NCI-H2081 treated with DMSO at 0.1 percent for 48 hours (cell line): ENCODE measurements at places on chromosomes 12 and 14.
A peak's percentile ranks its signal among the peaks of the same experiment; 100 is the strongest.

GRCh38 chr14:90970167-90970600, 90.3 kb downstream of the RPS6KA5 start:
- no peak for DNase-seq

DNA sequence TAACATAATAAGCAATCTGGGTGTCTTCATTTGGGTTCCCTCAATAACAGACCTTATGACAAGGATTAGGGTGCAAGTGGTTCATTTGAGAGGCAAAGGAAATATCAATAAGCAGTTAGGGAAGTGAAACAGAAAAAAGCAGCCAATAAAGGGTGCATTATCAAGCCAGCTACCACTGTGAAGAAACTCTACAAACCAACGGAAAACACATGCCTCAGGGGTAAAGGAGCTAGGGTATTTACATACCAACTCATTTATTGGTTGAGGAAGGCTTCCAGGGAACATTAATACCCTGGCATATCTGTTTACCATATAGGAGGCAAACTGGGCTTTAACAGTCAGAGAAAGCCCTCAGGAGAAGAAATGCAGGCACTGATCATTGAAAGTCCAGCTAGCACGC, 22.7 kb upstream of the IFNG-AS1 start:
- DNase-seq: no peak

GRCh38 chr12:52806821-52807543, 6.9 kb downstream of the KRT4 start:
- no peak for DNase-seq

DNA sequence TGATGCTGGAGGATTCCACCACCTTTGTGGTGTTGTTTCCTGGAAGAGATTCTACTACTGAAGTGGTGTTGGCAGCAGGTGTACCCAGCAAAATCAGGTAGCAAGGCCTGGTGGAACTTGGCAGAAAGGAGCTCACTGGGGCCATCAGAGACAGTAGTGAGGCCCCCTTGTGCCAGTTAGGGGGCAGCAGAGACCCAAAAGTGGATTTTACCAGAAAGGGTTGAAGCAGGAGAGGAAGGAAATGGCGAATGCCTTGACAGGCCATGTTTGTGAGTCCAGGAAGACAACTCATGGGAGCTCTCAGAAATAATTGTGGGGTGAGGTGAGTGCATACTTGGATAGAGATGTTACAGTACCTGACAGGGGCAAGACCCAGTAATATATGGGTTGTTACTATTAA, 137.7 kb upstream of the FGD4 start:
- no peak for DNase-seq

- DNase-seq: no peak
Observed at GRCh38 chr12:50845021-50845647, 2.4 kb downstream of the TMPRSS12 start.

GRCh38 chr12:63304887-63305316, 153.9 kb upstream of the AVPR1A start:
- no peak for DNase-seq

DNA sequence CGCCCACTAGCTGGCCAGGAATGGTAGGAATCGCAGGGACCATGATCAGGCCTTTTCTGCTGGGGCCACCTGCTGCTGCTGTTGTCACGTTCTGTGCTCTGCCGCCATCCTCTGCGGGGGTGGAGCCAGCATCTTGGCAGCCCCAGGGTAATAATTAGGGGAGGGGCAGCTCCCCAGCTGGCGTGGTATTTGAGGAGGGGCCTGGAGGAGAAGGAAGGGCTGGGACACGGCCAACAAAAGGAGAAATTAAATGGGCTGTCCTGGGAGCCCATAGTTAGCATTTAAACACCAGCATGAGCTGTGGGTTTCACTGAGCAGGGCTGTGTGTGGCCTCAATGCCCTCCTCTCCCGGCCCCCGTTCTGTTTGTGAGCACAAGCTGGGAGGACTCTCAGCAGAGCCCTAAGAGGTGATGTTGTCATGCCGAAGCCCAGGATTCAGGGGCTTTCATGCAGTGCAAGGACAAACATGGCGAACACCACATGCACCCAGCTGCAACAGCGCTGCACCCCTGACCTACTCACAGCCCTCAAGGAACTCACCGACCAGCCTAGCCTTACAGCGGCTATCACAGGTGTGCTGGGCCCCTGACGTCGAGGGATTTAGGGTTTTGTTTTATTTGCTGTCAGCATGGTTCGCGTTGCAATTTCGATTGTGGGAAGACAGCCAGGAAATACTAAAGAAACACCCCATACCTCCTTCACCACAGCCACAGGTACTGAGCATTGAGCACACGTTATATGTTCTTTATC, 324.3 kb downstream of the CACNA1C start:
- peak; percentile 86 for DNase-seq

GRCh38 chr12:72631926-72632685, 359.9 kb downstream of the TRHDE start:
- no peak for DNase-seq

- no peak for DNase-seq
Observed at GRCh38 chr12:46386360-46386867, 13.8 kb upstream of the SLC38A2 start.

GRCh38 chr12:108720757-108721514, 10.4 kb downstream of the CORO1C start:
- DNase-seq: no peak

DNA sequence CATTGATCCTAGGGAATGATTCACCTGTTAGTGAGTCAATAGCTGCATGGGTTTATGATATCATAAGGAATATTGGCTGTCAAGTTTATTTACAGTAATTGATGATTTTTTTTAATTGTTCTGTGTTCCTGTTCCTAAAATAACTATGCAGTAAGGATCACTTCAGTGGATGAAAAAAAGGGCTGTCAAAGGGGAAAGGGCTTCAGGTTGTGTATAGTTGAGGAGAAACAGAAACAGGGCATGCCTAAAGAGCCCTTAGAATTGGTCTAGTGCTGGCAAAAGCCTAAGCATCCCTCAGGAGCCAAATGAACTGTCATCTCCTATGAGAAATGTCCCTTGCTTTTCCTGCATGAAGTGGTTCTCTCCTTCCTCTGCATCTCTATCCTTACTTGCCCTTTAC, 444.9 kb downstream of the RMST start:
- DNase-seq: no peak

DNA sequence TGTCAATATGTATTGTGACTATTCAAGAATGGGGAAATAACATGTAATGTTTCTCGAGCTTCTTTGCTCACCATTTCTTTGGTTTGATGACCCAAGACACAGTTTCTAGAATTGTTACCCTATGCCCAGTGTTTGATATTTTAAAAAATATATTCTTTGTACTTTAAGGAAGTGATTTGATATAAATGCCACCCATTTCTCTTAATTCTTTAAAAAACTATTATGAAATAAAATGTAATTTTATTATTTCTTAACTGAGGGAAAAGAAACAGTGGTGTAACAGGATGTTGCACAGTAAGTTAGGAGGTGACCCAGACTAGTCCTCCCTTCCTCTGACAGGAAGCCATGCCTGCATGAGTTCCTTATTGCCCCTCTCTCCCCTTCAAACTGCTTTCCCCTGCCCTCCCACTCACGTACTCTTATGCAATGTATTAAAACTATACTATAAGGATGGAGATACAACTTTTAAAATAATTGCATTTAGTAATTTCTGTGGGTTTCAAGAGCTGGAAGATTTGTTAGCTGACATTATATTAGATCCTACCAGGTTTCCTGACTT, 279.4 kb downstream of the TMTC2 start:
- DNase-seq: no peak

DNA sequence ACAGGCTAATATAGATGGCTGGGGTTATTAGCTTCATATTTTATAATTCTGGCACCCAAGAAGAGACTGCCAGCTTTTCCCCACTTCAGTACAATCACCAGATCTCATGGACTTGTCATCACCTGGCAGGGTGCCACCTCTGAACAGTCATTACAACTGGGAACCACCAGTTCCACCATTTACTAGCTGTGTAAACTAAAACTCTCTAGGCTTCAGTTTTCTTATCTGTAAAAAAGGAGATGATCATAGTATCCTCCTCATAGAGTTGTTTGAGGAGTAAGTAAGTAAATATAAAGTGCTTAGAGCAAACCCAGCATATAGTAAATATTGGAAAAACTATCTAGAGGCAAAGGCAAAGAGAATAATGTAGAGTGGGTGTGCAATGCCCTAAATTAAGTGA, 19.3 kb downstream of the CPNE8 start:
- no peak for DNase-seq

DNA sequence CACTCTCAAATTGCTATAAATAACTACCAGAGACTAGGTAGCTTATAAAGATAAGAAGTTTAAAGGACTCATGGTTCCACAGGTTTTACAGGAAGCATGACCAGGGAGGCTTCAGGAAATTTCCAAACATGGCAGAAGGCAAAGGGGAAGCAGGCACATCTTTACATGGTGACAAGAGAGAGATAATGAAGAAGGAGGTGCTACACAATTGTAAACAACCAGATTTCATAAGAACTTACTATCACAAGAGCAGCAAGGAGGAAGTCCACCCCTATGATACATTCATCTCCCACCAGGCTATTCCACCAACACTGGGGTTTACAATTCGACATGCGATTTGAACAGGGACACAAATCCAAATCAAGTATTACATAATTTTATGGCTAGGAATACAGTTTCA, 257.7 kb downstream of the BTG1 start:
- no peak for DNase-seq

DNA sequence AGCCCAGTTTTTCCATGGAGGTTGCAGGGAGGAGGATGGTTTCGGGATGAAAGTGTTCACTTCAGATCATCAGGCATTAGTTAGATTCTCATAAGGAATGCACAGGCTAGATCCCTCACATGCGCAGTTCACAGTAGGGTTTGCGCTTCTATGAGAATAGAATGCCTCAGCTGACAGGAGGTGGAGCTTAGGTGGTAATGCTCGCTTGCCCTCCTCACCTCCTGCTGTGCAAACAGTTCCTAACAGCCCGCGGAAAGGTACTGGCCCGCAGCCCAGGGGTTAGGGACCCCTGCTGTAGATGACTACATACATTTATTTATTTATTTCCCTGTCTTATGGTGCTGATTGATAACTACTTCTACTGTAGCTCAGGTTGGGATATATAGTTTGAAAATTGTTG, 93.2 kb downstream of the FBXO33 start:
- peak; percentile 45 for DNase-seq

GRCh38 chr12:51005671-51006070, 20.5 kb downstream of the SLC11A2 start:
- DNase-seq: no peak

DNA sequence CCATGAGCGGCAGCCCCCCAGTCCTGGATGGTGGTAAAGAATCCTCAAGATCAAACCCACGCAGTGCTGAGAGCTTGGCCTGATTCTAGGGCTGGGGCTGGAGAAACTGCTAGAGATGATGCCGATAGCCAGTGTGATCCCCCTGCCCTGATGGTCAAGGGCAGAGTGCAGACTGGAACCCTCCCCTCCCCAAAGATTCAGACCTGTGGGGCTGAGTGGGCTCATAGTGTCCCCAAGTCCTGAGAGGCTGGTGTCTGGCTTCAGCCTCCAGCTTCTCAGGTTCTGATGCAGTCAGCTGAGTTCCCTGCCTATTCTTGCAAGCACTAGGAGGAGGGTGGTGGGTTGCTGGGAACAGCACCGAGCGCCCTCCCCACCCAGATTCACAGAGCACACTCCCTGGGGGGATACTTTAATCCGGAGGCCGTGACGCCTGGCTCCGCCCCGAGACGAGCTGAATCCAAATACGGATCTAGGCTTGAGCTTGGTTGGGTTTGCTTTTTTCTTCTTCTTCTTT, 11.9 kb downstream of the RHOF start:
- DNase-seq: no peak

- DNase-seq: no peak
Observed at GRCh38 chr14:54377501-54377900, 19.3 kb upstream of the CDKN3 start.

- DNase-seq: no peak
Observed at GRCh38 chr12:25065035-25065434, 116.1 kb upstream of the BCAT1 start.

DNA sequence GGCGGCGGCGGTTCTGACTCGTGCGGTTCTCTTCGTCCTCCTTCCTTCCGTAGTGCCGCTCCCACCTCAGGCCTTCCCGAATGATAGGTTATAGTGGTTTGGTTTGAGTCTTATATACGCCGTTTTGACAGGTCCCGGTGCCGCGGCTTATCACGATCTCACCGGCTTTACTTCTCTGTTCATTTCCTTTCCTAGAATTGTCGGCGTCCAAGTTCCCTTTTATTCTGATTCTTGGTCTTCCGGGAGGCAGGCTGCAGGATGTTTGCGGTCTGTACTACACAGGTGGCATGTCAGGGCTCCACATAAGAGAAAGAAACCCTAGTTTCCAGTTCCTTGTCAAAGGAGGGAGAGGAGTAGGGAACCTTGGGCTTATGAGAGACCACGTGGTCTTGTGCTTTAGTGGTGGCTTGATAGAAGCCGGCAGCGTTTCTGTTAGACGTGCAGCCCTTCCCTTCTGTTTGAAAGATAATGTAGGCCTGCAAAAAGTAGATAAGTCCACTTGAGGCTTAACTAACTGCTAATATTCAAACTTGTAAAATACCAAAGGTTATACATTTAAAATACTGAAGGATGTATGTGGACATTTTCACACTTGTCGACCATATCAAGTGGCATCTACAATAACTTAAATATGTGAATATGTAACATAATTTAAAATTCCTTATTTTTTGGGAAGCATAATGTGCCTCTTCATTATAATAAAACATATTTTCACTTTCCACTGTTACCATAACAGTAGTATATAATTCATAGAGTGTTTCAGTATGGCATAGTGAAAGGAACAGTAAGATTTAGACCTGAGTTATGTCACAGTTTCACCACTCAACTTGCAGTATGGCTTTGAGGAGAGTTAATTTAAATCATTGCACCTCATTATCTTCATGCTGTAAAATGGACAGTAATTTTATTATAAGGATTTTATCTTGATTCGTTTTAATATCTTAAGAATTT, 804 bp downstream of the USP15 start:
- DNase-seq: no peak

DNA sequence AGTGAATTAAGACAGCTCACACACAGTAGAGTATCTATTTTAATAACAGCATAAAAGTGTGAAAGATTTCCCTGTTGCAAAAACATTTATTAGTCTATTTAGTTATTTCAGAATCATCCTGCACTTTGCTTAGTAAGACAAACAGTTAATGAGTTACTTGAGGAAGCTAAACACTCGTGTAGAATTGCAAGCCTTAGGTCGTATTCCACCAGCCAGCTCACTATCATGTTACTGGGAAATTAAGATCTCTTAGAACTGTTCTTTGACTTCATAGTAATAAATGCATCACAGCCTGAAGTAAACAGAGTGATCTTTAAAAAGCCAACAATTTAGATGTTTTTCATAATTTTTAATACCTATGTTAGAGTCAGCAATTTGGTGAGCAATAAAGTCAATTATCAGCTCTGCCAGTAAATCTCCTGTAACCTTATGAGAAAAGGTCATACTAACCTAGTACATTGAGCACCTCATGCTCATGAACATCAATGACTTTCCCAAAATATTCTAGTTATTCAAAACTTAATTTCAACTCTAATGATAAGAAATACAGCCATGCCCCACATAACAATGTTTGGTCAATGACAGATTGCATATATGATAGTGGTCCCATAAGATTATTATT, 26.7 kb upstream of the ETNK1 start:
- DNase-seq: no peak

DNA sequence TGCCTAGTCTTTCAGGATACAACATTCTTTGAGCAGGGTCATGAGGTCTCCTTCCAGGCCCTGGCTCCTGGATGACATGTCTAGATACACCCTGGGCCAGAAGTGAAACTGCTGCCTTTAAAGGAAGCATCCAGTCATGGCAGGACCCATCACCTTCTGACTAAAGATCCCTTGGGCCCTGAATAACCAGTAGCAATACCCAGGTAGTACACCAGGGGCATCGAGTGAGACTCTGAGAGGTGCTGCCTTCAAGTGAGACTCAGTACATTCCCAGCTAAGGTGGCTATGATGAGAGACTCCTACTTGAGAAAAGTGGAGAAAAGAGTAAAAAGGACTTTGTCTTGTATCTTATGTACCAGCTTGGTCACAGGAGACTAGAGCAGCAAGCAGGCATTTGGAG, 23.5 kb downstream of the OR6C68 start:
- DNase-seq: no peak
